DMS53 (cell line): ENCODE measurements at places on chromosomes 4 and X.

GRCh38 chr4:94447754-94448411 is 3.9 kb upstream of the PDLIM5 start:
- no peak for DNase-seq

- DNase-seq, result peak; percentile 18
These were observed 42.4 kb downstream of the MSX1 start for GRCh38 chr4:4901877-4902276.

DNA sequence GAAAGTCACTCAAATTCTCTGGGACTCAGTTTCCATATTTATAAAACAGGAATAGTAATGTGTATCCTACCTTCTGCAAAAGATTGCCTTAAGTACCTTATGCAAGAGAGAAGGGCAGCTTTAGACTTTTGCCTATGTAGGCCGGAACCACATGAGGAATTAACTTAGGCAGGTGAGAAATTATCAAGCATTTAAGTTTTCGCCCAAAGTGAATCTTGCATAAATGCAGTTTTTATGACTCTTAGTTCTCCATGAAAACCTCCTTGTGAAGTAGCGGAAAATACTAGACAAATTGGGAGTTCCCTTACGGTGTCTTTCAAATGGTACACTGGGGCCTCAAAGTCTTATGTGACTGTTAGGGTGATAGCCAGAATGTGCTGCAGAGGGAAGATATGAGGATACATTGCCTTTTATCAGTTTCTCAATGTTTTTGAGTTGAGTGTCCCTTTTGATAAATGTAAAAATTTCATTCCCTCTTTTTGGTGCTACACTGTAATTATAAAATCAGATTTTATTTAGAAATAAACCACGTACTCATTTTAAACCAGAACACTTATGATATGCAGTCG is 2.6 kb downstream of the SH2D1A start:
- no peak for DNase-seq

DNA sequence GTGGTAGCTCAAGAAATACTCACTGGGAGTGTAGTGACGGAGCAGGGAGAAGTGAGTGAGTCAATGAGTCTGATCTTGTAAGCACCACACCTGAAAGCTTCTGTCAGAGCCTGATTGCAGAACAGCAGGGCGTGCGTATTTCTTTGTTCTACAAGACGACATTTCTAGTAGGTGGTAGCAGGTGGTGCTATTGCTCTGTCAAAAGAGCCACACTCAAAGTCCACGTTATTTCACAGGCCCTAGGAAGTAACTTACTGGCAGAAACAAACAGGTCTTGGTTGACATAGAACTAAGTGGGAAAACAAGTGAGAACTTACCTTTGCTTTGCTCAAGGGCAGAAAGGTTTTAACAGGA is 46.4 kb upstream of the SPRY1 start:
- DNase-seq, result peak; percentile 71

- DNase-seq, result no peak
These were observed 54.1 kb upstream of the WDR17 start for GRCh38 chr4:176011529-176011928.

DNA sequence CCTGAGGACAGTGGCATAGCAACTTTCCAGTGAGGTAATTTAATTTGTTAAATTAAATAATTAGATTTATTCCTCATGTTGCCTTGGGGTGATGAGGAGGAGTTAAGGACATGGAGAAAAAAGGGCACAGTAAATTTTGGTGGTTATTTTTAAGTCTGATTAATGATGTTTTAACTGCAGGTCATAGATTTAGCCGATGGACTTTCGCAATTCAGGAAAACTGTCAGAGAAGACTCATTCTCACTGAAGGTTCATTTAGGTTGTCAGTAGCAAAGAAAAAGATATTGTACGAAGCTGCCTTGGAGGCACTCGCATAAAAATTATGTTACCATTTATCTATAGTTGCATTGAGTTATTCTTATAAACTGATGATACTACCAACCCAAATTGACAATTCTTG is 164.2 kb upstream of the PITX2 start:
- no peak for DNase-seq

GRCh38 chrX:154333837-154334271 is 38.3 kb downstream of the TKTL1 start:
- no peak for DNase-seq

GRCh38 chr4:168585168-168586091 is 88.6 kb downstream of the PALLD start:
- peak; percentile 69 for DNase-seq

DNA sequence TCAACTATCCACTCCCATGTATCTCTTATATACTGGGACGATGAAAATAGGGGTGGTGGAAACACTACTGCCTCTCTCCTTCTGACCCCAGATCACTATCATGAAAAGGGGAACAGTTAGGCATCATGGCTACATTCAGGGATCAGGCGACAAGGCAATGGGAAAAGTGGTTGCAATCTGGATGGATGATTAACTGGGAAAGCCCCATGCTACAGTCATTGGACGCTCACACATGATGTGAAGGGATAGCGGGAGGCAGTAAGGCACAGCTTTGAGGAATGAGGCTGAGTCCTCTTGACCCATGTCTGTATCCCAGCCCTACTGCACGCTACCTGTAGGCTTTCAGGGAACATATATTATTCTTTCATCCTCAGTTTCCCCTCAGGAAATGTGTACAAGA is 10.2 kb downstream of the GASK1B start:
- peak; percentile 7 for DNase-seq

DNA sequence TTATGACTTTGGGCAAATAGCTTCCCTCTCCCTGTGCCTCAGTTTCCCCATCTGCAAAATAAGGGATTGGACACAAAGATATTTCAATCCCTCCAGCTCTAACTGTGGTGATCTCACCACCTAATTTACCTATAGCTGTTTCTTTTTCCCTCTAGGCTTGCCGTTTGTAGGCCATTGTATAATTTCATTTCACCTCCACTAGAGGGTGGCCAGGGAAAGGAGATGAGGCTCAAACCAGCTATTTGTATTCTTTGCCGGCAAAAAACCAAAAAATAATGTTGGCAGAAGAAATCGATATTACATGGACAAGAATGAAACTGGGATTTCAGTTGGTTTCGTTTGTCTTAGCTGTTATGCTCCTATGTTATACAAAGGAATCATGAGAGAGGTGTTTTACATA is 36.1 kb upstream of the DOCK11 start:
- peak; percentile 82 for DNase-seq

GRCh38 chr4:184473499-184474262 is 669 bp downstream of the IRF2 start:
- peak; percentile 70 for DNase-seq

- no peak for DNase-seq
These were observed 12.9 kb downstream of the TMEM184C start for GRCh38 chr4:147629783-147630730.

GRCh38 chr4:67092351-67092750 is 453.0 kb downstream of the CENPC start:
- DNase-seq, result peak; percentile 50

DNA sequence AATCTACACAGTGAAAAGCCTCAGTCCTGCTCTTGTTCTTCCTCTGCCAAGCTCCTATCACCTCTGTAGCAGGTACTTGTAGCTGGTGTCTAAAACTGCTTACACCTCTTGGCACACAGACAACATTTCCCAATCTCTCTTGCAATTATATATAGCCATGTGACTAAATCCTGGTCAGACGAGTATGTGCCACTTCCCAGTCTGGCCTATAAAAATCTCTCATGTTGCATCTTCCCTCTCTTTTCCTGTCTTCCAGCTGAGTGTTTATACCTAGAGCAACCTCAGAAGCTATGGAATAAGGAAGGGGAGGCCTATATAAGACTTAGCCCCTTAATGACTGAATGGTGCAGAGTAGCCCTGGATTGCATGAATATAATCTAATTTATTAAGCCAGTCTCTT is 105.8 kb downstream of the RNF150 start:
- DNase-seq, result peak; percentile 5

DNA sequence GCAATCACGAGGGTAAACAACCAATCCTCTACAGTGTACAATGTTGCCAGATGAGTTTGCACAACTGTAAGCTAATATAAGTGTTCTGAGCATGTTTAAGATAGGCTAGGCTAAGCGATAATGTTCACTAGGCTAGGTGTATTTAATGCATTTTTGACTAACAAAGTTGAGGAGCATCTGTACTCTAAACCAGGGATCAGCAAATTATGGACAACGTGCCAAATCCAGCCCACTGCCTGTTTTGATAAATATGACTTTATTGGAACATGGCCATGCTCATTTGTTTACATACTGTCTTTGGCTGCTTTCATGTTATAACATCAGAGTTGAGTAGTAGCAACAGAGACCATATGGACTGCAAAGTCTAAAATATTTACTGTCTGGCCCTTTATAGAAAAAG is 46.3 kb upstream of the ARHGEF6 start:
- DNase-seq, result peak; percentile 63

GRCh38 chr4:73308286-73308685 is 49.7 kb upstream of the ANKRD17 start:
- DNase-seq, result peak; percentile 39

GRCh38 chrX:155434906-155435743 is 23.3 kb downstream of the F8A3 start:
- no peak for DNase-seq

GRCh38 chr4:97585274-97585673 is 558.0 kb downstream of the STPG2 start:
- no peak for DNase-seq

DNA sequence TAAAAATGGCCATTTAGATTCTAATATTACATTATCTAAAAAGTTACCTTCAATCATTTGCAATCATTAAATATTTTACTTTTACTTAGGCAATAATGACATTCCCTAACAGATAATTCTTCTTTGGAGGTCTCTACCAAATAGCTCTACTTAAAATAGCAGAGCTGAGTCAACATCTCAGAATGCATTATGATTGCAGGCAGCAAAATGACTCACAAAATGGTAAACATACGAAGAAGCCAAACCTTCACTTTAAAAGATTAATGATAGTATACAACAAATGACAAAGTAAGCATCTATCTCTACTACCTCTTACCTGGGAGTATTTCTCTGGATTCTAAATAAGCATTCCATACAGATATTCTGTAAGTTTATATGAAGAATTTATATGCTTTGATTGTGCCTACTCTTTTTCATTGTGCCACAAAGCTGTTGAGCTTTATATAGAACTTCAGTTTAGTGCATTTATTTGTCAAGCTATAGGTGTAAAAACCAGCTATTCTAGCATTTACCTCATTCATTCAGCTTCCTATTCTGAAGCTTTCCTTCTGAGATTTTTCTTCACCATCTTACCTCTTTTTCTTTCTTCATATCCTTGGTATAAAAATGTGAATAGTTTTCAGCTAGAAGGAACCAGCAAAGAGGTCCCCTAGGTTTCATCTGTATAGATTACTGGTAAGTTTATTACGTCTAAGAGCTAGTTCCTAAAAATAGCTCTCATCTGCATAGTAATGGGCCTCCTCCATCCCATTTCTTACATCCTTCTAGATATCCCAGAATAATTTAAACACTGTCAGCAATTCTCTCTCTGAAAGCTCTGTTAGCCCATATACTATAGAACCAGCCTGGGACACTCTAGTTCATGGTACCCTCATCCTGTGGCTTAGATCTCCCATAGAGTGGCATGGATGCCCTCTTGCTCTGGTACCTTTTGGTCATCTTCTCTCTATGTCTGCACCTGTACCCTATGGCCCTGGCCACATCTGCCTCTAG is 17.2 kb upstream of the SPCS3 start:
- peak; percentile 36 for DNase-seq

DNA sequence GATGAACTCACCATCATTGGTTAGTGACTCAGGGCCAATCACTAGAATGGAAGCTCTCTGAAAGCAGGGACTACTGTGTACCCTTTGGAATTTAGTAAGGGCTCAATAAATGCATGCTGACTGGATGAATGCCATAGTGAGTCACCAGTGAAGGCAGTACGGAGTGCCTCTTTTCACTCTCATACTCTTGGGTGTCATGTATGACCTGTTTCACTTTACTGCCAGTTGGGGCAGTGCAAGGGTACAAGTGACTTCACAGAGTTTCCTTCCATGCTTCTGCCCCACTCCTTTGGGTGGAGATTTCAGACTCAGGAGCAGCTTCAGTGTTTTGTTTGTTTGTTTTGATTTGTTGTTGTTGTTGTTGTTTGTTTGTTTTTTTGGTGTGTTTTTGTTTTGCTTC is 57.7 kb downstream of the SOX3 start:
- peak; percentile 7 for DNase-seq

- no peak for DNase-seq
These were observed 715.4 kb upstream of the HS3ST1 start for GRCh38 chr4:12144051-12144450.

DNA sequence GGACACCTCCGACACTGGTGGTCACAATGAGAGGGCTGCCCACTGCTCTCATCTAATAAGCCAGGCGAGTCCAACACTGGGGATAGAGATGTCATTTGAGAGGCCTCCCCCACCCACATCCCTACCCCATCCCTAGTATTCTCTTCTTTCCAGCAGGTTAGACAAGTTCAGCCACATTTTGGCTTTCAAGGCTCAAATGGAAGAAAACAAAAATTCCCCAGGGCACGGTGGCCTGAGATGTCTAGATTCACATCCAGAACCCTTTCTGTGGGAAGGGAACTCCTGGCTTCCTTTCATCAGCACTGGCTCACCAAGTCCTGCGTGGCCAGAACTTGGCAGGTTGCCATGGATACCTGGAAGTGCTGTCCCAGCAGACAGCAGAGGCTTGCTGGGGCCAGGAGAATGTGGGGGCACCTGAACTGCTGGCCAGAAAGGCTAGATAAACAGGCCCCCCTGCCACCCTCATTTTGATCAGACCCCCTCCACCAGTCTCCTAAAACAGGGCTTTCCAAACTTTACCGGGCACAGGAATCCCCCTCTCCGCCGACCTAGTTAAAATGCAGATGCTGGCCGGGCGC is 1.3 kb upstream of the NYX start:
- peak; percentile 17 for DNase-seq

- peak; percentile 84 for DNase-seq
These were observed 2.3 kb downstream of the ZNF827 start for GRCh38 chr4:145936142-145936996.
